Activated T-cell treated with anti-CD3 and anti-CD28 coated beads, Interleukin-2, amount 50 U/mL, for 72 hours (primary cell): ENCODE measurements at places on chromosomes 1 and 21.
A peak's percentile ranks its signal among the peaks of the same experiment; 100 is the strongest.

- no peak for DNase-seq
Observed at GRCh38 chr1:4265836-4266235, 365.8 kb upstream of the C1orf174 start.

- DNase-seq: no peak
Observed at GRCh38 chr1:43847290-43847689, 86.3 kb upstream of the ARTN start.

DNA sequence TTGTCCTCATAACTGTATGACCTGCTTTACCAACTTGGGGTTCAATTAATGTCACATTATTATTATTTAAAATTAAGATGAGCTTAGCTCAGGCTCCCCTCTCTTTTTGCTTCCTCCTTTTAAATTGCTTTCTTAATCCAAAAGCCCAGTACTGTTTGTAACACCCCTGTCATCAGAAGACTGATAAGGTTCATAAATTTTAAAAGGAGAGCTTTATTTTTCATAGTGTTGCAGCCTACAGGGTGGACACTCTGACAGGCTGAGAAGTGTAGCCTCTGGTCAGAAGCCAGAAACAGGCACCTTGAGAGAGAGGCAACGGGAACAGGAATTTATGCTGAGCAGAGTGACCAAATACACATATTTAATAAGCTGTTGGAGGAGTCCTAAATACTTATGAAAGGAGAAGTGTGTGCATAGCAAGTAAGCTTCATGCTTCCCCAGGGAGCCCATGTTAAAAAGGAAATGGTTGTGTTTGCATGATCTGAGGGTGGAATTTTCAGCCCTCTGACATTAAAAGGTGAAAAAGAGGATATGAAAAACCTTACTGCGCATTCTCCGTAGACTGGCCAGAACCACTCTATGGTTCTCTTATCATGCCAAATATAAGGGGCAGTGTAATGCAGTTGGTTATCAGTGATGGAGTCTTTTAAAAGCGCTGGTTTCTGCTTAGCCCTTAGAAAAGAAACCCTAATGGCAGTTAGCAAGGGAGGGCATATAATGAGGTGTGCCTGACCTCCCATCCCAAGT, 30.5 kb upstream of the FGGY start:
- DNase-seq: no peak

DNA sequence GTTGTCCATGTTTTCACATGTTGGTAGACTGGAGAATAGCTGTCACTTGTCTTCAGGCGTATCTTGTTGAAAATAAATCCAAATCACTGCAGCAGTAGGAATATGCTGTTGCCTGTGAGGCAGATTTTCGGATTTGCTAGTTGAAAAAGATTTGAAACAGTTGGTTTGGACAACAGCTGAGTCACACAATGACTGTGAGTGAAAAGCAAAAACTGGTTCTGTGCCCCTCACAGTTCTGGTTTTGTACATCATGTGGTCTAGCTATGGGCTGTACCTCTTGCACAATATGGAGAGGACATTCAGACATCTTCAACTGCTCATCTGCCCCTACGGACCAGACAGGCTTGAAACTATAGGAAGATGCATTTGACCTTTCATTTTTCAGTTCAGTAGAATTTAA, 1.8 kb downstream of the ARF1 start:
- peak; percentile 40 for DNase-seq

DNA sequence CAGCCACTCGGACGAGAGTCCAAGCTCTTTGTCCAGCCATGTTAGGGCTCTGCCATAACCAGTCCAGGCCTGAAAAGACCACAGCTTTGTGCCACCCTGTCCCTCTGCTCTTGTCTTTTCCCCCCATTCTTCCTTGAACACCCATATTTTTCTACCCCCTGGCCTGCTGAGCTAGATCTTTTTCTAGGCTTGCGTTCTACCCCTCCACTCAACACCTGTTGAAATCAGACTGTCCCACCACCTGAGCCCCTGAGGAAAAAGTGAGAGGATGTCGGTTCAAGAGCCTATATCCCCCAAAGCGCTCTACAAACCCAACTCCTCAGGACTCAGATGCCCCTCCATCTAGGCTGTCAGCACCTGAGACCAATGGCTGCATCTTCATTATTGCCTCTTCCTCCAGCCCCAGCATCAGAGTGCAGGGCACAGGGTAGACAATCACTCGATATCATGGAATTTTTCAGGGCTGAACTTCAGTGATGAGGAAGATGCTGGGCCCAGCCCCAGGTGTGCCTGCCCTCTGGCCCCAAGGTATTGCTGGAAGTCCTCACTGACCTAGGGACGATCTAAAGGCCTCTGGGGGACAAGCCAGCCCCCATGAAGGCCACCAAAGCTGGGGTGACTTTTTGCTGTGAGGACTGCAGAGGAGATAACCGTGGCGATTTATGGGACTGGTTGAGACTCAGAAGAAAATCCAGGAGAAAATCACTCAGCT, 75.3 kb downstream of the CD247 start:
- no peak for DNase-seq

GRCh38 chr1:168093616-168094015, 43.1 kb downstream of the GPR161 start:
- DNase-seq: no peak

GRCh38 chr21:44611551-44611950, 328 bp upstream of the KRTAP10-8 start:
- no peak for DNase-seq

- DNase-seq: no peak
Observed at GRCh38 chr1:179767177-179767581, 24.1 kb downstream of the FAM163A start.

DNA sequence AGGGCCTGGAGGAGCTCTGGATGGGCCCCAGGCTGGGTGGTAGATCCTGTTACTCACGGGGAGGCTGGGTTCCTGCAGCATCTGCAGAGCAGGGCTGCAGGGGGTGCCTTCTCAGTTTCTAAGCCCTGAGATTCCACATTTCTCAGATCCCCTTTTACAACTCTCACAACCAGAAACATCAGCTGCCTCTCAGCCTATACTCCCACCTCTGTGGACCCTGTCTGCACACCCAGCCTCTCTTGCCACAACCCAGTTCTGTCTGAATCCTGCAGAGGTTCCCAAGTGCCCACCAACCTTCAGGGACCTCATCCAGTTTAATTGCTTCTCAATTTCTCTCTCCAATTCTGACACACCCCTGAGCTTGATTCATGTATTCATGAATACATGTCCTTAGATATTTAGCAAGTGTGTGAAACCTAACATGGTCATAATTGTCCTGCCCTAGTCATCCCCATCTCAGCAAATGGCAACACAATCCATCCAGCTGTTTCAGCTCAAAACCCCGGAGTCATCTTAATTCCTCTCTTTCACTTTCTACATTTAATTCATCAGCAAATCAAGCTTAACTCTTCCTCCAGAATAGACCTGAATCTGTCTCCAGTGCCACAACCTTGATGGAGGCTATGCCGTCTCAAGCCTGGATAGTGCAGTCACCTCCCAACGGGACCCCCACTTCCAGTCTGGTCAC, 57.0 kb upstream of the NEK2 start:
- DNase-seq: no peak

DNA sequence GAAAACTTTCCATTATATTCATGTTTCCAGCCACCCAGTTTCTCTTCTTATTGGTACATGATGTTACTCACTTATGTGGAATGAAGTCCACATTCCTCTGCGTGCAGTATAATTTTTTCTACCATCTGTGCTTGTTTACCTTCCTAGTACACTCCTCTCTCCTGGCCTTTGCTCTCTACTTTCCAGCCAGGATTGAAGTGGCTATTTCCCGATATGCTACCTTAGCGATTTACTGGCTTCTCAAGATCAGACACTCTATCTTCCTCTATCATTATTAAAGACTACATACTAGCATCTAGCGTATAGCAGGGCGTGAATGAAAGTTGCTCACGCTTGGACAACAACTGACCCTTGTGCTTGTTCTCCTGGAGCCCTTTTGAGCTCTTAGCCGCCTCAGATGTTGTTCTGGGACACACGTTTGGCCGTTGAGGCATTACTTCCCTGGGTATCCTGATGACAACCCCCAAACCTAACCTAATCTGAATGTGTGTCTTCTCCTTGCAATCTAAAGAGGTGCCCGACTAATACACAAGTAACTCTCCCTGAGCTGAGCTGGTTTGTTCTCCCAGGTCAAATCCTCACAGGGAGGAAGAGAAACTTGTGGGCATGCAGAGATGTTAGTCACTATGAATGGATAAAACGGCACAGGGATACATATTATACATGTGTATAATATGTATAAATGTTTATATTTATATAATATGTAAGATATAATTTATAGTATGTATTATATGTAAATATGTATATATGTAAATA, 13.4 kb upstream of the MTARC2 start:
- DNase-seq: no peak

DNA sequence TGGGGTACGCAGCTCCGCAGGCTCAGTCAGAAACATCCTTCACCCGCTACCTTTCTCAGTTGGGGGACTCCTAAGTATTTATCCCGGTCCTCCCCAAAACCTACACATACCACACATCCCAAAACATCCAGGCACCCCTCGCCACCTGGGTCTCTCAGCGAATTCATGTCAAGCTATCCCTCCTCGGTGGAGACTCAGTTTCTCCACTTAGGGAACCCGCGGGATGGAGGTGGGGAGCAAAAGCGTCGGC, 1.3 kb upstream of the ZBTB7B start:
- no peak for DNase-seq
